ENCODE measurements at places on chromosomes 6 and 20.

DNA sequence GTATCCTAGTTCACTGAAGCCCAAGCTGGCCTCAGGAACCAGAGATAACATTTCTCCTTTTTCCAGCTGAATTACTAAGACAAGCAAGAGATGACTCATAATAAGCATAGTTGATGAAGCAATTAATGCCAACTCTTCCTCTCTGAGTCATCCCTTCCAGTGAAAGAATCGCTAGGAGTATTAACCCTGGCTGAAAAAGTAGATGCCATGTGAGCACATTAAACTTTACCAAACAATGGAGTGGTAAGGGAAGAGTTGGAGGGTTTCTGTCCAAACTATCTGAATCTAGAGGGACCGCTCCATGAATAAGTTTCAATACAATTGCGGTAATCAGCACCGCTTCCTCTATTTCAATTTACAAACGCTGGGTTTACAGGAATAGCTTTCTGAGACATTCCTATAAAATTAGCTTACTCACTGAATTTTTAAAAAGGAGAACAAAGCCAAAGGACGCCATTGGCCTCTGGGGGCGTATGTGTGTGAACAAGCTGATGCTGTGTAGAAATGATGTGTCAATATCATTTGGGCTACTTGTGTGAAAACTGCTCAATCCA is 48.3 kb downstream of the ATXN1 start:
- no peak for DNase-seq

DNA sequence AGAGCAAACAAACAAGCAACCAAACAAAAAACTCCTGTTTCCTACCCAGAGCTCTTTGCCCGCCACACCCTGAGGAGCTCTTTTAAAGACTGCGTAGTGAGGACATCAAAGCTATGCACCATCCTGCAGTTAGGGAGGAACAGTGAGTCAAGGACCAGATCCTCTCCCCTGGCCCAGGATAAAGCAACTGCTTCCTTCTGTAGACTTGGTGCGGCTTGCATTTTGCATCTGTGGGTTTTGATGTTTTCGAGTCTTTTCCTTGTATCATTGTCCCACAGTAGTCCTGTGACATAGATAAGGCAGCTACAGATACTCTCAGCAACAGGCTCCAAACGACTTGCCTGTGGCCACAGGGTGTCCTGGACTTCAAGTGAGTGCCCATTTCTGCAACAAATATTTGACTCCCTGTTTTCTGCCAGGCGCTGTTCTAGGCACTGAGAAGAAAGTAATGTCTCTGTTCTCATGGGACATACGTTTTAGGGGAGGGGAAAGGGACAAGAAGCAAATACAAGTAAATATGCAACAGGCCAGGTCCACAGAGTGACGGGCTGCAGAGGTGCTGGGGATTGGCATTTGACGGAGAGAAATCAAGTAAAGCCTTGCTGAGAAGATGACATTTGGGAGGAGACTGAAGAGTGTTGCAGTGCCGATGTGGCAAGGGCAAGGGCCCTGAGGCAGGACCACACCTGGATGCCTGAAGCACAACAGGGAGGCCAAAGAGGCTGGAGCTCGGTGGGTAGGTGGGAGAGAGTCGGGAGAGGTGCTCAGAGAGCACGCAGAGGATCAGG is 35.9 kb upstream of the MAP3K4 start:
- DNase-seq = no peak

DNA sequence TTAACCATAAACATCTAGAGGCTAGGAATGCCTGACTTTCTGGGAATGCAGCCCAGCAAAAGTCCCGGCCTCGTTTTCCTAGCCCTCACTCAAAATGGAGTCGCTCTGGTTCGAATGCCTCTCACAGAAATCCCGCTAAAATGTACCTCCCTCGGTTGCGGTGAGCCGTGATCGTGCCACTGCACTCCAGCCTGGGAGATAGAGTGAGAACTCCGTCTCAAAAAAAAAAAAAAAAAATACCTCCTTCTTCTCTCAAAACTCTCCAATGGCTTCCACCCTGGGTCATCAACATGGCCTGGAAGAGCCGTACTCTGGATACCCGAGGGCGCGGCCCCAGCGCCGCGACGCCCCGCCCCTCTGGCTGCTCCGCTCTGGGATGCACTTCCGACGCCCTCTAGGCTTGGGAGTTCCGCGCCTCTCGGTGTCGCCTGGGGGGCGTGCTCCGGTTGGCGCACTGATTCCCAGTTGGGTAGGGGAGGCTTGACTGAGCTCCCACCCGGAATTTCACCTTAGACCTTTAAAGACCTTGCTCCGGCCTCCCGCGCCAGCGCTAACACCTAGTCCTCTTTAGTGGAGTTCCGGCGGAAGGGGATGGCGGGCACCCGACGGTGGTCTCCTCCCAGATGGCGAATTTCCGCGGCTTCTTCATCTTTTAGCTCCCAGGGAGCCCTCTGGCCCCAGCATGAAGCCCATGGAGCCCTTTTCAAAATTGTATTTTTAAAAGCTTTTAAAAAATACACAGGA is 12.3 kb downstream of the HMGN4 start:
- no peak for DNase-seq

DNA sequence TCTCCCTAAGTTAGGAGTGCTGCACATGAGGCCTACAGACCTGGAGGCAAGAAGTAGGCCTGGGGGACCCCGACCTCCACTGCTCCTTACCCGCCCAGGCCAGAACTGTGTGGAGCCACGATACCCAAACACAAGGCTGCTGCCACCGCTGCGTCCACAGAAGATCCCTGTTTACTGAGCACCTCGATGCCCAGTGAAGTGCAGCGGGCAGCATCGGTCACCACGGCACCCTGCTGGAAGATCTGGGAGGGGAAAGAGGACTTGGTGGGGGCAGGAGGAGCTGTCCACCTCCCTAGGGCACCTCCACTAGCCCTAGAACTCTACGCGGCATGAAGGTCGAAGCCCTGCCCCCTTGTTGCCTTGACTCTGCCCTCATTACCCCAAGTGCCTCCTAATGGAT is 9.9 kb downstream of the GGT7 start:
- DNase-seq = no peak

- no peak for DNase-seq
Observed at GRCh38 chr6:158959552-158959951, 40.5 kb downstream of the RSPH3 start.

DNA sequence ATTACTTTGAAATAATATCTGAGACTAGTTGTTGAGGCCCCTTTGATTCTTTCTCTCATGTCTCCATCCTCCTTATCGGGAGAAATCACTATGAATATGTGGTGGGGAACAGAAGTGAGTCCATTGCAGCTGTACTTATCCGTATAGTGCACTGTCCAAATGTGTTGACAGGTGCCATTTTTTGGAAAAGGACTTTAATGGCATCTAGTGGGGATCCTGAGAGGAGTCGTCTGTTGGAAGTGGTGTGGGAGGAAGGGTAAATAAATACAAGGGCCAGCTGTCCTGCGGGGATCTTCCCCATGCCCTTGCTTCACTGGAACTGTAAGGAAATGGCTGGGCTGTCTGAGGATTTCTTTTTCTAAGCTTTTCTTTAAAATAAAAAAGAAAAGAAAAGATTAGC is 19.4 kb downstream of the TPX2 start:
- no peak for DNase-seq
